ENCODE measurements at places on chromosomes 3 and 15.

DNA sequence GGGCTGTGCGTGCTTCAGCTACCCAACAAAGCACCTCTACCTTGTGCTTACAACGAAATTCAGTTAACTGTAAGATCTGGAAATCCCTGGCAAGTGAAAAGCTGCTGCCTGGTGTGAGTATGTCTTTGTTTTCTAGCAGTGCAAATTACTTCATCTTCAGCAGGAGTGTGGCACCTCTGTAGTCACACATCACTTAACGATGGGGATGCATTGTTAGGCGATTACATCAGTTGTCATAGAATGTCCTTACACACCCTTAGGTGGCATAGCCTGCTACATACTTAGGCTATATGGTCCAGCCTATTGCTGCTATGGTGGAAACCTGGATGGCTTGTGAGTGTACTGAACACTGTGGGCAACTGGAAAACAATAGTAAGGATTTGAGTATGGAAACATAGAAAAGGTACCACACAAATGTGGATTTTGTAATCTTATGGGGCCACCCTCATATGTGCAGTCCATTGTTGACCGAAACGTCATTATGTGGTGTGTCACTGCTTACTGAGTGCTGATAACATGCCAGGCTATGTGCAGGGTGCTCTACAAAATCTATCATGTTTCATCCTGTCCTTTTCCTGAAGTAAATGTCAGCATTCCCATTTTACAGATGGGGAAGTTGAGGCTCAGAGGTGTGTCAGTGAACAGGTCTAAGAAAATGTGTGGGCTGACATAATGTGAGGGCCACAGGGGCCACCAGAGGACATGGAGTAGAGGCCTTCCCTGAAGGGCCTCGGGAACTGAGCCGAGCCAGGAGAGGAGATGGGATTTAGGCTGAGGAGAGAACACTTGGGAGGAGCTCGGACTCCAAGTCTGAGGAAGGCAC is 173.5 kb downstream of the VGLL4 start:
- no peaks in the 10 kb centered on the region for H3K36me3 ChIP-seq
- peaks cover 10% of the 10 kb centered on the region for H3K4me1 ChIP-seq
- no peak overlapping the region for H3K4me3 ChIP-seq
- H3K27me3 ChIP-seq: no peaks in the 10 kb centered on the region
- no peak for DNase-seq

- H3K4me1 ChIP-seq: no peaks in the 10 kb centered on the region
- H3K27ac ChIP-seq: no peak overlapping the region
- peak; percentile 69 for DNase-seq
These were observed 9.9 kb downstream of the ZIC1 start for GRCh38 chr3:147418808-147419701.

- no peaks in the 10 kb centered on the region for H3K4me1 ChIP-seq
- no peaks in the 10 kb centered on the region for H3K36me3 ChIP-seq
- no peak for DNase-seq
- H3K27ac ChIP-seq: no peak overlapping the region
- no peak overlapping the region for H3K4me3 ChIP-seq
- no peaks in the 10 kb centered on the region for H3K27me3 ChIP-seq
These were observed 65.7 kb downstream of the CD47 start for GRCh38 chr3:108025177-108025576.

GRCh38 chr3:178078953-178079352 is 457.3 kb upstream of the KCNMB2 start:
- peaks cover 19% of the 10 kb centered on the region for H3K4me1 ChIP-seq
- no peaks in the 10 kb centered on the region for H3K36me3 ChIP-seq
- no peaks in the 10 kb centered on the region for H3K27me3 ChIP-seq
- no peak overlapping the region for H3K4me3 ChIP-seq
- DNase-seq: no peak

Data from hepatocyte (in vitro differentiated cells).